ENCODE measurements at places on chromosomes 4 and X.

DNA sequence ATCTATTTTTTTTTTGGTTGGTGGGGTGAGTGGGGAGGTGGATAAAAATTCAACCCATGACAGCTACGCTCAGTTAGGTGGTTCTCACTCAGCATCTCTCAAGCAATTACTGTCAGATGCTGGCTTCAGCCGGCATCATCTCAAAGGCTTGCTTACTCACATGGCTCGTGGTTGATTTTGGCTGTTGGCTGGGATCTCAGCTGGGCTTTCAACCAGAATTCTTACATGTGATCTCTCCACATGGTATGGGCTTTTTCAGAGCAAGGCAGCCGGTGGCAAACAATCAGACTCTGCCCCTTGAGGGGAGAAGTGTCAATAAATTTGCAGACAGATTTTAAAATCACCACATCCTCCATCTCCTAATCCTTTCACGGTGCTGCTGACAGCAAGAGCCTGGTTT lies 47.2 kb downstream of the SLC34A2 start:
- no peak for DNase-seq

DNA sequence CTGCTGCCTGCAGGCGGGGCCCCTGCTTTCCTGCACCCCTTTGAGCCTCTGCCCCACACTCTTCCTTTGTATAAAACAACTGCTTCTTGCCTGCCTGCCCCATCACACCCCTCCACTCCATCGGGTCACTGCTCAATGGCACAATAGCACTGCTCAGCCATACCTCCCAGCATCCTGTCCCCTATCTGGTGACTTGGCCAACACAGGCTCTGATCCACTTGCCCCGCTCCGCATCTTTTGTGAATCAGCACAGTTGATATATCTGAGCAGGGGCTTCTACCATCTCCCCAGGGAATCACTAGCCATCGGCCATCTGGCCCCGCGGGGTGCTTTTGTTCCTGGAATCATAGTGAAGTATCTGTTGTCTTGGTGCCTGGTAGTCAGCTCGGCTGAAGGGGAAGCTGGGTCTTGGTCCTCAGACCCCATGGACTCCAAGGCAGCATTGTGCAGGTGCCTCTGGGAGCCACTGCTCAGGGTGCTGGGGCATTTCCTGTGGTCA lies 45.3 kb downstream of the MAP7D3 start:
- no peak for DNase-seq

DNA sequence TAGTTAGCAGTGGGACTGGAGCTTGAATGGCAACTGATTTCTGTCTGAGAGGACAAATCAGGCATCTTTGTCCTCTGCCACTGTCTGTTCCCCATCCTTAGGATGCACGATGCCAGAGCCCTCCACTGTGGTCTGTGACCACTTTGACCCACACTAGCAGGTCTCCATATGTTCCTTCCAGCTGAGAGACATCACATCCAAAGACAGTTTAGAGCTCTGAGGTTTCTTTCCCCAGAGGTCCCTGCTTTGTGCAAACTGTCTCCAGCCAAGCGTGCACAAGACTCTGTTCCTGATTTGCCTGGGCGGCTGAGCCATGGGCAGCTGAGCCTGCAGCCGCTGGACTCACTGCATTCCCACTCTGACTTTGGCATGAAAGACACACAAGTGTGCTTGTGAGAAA lies 98.0 kb downstream of the PTTG2 start:
- no peak for DNase-seq

- DNase-seq, result no peak
Measured at GRCh38 chrX:67693928-67694327, 150.1 kb downstream of the AR start.

DNA sequence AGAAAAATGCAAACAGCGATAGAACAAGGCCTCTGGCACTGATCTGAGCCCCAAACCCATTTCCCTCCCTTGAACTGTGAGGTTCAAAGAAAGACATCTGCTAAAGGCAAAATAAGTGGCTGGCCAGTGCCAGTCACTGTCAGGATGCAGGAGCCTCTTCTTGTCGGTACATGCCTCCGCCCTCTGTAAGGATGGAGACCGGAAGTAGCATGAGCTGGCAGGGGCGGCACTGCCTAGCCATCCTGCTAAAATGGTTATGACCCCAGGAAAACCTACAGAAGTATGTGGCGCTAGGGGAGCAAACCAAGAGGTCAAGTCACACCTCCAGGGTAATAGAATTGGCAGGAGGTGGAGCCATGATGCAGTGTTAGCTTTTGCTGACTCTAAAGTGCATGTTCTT lies 180.3 kb downstream of the DCLK2 start:
- DNase-seq, result no peak

DNA sequence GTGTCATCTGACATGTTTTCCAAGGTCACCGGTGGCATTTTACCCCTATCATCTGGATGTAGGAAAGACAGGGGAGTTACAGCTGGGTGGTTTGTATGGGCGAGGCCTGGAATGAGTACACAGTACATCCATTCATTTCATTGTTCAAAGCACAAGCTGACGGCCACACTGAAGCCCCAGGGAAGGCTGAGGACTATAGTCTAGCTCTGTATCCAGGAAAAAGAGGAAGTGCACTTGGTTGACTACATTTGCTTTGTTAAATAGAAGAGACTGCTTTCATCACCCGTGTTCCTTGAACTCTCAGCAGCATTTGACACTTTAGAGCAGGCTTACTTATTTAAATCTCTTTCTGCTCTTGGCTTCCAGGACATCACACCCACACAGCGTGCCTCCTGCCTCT lies 1041.0 kb upstream of the TENM3 start:
- DNase-seq, result no peak

DNA sequence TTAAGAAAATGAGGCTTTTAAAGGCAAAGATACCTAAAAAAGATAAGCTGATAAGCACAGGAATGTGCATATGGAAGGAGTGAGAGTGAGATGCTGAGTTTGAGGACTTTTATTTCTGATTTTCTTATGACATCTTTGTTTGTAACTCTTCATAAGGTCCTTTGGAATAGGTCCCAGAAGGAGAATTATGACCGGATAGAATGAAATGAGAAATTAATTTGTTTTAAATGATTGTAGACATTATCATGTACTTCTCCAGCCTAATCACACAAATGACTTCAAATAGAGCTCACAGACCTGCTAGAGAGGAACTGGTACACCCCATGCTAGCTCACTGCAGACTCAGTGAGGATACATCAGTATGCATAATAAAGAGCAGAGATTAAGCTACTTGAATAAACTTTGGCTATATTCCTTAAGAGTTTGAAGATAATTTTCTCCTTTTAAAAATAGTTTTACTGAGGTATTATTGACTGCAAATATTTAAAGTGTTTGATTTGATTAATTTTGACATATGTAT lies 5.6 kb downstream of the GK2 start:
- DNase-seq, result no peak

Data from activated T-cell treated with anti-CD3 and anti-CD28 coated beads, Interleukin-2, amount 50 U/mL, for 1 hour (primary cell).